Coronary artery (tissue), 2 donors: ENCODE measurements at places on chromosomes 13 and 19.
A peak's percentile ranks its signal among the peaks of the same experiment; 100 is the strongest.

DNA sequence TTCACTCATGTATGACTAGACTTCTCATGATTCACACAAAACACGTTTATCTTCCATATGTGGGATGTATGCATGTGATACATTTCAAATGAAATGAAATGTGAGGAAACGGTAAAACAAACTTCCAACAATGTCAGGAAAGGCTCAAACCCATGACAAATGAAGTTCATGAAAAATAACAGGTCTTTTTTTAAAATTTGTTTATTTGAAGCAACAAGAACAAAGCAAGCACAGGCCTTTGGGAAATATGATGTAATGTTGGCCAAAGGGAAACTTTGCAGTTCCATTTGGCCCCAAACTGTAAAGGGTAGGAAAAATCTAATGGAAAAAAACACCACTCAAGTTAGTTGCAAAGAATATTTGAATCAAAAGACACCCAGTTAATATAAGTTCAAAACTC, 463.8 kb upstream of the ARGLU1 start:
- DNase-seq: no peak

DNA sequence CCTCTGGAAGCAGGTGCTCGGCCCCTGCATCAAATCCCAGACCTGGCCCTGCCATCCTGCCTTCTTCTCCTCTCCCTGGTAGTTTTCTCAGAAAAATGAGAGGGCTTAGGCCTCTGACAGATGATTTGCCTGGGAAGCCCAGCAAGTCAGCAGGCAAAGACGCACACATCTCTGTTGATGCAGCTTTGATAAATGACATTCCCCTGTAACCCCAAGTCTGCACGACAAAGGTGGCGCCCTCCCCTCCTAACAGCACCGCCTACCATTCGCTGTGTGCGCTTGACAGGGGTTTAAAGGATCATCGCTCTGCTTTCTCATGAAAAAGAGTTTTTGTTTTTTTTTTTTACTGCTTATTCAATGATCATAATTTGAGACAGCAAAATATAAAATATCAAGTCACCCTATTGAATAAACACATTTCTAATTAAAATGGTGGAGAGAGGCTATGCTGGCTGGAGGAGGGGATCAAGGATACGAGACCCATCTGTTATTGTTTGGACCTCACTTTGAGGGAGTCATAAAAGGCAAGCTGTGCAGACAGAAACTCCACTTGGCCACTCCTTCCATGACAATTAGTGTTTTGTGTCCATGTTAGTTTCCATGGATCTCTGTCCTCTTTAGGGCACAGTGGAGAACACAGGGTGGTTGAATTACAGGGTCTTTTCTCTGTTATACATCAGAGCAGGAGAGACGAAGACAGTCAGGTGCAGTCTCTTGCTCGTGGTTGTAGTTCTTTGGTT, 126.1 kb downstream of the FGF9 start:
- DNase-seq: no peak

- DNase-seq: no peak
These were observed 2.1 kb upstream of the ERFL start for GRCh38 chr19:41930322-41930722.

- DNase-seq: no peak
These were observed 38.1 kb downstream of the ZNF493 start for GRCh38 chr19:21434967-21435544.

GRCh38 chr13:84536906-84537305, 654.6 kb upstream of the SLITRK1 start:
- DNase-seq: no peak

- DNase-seq: no peak
These were observed 162.1 kb upstream of the MIR17HG start for GRCh38 chr13:91185294-91185863.

GRCh38 chr13:20016649-20017364, 58.3 kb downstream of the ZMYM2 start:
- no peak for DNase-seq

DNA sequence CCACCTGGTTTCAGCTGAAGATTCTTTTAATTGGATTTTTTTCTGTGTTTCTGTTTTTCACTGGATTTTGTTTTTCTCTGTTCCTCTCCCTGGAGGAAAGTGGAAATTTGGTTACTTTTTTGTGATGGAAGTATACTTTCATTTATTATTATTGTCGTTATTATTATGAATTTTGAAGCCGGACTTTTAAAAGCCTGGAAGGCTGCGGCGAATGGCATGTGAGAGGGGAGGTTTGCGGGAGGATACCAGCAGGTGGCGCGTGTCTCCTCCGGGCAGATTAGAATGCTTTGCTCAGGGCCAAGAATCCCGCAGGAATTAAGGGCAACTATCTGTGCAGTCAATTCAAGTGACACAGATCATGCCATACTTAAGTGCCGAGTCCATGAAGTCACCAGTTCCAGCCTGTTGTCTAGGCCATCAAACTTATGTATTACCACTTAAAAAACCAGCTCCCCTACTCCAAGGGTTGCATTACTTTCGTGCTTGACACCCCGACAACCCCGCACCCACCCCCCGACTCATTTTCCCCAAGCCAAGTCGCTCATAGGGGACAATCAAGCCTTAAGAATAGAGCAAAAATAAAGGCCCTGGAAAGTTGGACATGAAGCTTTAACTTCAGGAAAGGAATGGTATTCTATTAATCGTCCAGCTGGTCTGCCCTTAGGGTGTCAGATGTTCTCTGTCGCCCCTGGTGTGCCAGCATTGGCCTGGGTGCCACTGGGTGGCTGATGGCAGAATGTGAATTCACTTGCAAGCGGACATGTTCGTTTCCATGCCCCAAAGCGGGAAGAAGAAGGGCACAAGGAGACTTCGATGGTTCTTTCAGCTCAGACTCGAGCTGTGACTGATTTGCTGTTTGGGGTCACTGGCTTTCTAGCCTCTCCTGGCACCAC, 1.3 kb upstream of the LRCH1 start:
- peak; percentile 79 for DNase-seq

DNA sequence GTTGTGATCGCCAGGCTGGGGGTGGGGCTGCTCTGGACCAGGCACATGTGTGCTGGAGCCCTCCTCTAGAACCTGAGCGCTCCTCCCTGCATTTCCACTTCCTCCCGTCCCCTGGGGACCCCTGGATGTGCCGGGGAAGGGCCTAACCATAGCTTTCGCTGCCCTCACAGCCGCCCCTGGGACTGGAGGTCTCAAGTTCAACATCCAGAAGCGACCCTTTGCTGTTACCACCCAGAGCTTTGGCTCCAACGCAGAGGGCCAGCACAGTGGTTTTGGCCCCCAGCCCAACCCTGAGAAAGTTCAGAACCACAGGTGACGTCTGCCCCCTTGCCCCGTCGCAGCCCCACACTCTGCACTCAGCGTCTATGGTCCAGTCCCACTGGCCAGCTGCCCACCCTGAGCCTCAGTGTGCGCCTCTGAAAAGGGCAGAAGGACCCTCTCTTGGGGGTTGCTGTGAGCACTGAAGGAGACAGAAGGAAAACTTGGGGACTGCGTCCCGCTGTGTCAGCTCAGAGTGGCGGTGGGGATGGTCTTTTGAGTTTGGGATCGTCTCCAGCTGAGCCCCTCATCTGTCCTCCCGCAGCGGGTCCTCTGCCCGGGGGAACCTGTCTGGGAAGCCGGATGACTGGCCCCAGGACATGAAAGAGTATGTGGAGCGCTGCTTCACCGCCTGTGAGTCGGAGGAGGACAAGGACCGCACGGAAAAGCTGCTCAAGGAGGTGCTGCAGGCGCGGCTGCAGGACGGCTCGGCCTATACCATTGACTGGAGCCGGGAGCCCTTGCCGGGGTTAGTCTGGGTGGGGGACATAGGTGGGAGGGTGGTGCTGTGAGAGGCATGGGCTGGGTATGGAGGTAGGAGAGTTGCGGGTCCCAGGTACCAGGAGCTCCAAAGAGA, 6.0 kb downstream of the LENG8 start:
- no peak for DNase-seq
